Stimulated activated CD8-positive, alpha-beta memory T cell treated with anti-CD3 and anti-CD28 coated beads, Interleukin-7, amount 100 ng/mL, for 24 hours (primary cell): ENCODE measurements at places on chromosomes 4 and X.

DNA sequence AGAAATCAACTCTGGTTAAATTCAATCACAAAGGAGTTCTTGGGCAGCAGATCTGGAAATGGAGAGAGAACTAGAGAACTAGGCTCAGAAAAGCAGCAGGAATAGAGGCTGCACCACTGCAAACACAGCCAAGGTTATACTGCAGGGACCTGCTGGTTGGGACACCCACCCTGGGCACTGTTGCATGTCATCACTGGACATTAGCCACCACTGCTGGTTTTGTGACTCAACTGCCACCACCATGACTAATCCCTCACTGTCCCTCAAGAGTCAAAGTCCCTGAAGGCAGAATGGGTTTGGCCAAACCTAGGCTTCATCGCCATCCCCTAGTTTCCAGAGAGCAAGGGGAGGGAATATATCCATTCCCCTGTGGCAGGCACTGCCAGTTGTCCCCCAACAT is 38.1 kb upstream of the IRAK1 start:
- no peak for DNase-seq

- no peak for DNase-seq
Measured at GRCh38 chrX:5957506-5957905, 271.2 kb downstream of the NLGN4X start.

DNA sequence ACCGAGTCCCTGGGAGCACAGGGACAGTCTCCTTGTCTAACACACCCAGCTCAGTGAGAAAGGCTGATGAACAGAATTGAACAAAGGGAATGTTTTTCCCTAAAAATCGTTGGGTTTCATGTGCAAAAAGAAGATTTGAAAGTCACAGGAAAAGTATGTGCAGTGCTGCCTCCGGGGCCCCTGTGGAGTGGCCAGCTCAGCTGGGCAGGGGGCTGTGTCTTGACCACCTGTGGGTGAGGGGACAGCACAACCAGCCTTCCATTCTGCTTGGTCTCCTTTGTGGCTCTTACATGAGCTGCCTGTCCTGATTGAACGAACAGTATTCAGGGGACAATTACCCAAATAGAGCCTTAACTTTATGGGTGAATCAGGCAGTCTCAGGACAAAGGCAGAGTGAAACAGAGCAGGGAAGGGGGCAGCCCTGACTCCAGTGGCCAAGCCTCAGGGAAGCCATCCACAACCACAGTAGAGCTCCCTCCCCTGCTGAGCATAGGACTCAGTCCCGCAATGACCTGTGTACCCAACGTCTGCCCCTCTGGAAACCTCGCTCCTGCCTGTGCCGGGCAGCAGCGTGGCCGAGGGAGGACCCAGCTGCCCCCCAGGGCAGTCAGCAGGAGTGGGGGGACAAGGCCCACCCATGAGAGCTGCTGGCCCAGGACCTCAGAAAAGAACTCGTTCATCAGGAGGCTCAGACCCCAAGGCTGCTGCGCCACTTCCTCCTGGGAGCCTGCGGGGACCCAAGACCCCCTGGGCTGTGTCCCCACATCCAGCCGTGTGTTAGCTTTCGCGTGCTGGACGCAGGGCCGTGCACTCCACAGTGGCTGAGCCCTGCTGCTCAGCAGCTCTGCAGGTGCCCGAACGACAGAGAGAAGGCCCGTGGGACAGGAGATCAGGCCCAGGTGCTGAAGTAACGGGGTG is 59.6 kb upstream of the MXD4 start:
- no peak for DNase-seq

- no peak for DNase-seq
Measured at GRCh38 chr4:154049457-154050181, 260.7 kb upstream of the SFRP2 start.

DNA sequence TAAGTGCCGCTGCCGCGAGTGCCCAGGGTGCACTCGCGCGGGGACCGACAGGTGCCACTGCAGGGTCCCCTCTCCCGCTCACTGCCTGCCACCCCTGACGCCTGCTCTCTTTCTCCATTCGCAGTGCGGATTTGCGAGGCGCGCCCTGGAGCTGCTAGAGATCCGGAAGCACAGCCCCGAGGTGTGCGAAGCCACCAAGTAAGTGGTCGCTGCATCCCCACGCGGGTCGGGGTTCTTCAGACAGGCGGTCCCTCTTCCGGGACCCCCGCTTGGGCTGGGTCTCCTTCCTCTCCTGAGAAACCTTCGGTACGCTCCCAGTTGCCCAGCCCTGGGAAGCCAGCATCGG is 547 bp downstream of the GUCY1A1 start:
- DNase-seq: no peak

DNA sequence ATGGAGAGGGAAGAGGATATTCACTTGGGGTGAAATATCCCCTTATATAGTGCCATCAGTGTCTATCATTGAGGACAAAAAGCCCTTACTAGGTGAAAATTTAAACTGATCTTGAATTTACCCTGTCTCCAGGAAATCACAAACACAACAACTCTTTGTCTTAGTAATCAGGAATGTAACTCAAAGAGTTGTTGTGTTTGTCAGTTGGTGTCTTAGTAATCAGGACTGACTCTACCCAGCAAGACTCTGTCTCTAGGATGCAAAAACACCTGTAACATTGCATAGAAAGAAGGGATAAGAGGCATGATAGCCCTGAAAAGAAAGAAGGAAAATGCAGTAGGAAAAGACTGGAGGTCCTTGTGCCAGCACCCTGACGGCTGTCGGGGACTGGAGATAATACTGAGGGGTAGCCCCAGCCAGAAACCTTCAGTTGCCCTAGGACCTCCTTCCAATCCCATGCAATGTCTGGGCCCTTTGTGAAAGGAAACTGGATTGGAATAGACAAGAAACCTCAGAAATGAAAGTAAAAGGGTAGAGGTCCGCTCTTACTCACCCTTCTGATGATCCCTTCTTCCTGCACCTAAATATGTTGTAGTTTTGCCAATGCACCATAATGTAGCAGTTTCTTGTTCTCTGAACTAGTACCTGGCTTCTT is 45.3 kb downstream of the HMGB2 start:
- DNase-seq: no peak

DNA sequence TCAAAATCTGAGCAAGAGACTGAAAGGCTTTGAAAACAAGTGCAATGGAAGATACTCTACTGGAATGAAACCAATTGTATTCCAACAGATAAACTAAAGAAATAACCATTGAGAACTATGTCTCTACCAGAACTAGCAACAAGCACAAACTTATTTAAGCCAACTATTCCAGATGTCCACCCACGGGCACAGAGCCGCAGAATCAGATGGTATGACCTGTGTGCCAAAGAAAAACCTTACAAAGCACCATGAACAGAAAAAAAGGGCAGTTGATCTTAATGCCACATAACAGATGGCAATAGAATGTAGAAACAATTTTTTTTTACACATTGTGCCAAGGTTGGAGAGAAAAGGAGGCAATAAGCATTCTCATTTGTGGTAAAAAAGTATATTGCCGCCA is 269.3 kb upstream of the ADGRL3 start:
- no peak for DNase-seq

DNA sequence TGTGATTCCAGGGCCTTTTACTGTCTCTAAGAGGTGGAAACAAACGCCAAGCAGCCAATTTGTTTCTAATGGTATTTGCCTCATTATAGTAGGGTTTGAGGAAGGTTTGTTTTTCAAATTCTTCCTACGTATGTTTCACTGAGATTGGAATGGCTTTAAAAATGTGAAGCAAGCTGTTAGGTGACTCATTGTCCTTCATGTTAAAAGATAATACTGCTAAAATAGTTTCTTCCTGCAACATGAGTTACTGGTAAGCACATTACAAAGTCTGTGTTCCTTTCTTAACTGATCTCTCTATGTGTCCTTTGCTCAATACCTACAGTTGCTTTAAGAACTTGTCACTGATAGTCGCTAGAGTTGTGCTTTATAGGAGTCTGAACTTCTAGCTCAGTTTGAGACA is 1183.9 kb downstream of the RPA4 start:
- DNase-seq: no peak

DNA sequence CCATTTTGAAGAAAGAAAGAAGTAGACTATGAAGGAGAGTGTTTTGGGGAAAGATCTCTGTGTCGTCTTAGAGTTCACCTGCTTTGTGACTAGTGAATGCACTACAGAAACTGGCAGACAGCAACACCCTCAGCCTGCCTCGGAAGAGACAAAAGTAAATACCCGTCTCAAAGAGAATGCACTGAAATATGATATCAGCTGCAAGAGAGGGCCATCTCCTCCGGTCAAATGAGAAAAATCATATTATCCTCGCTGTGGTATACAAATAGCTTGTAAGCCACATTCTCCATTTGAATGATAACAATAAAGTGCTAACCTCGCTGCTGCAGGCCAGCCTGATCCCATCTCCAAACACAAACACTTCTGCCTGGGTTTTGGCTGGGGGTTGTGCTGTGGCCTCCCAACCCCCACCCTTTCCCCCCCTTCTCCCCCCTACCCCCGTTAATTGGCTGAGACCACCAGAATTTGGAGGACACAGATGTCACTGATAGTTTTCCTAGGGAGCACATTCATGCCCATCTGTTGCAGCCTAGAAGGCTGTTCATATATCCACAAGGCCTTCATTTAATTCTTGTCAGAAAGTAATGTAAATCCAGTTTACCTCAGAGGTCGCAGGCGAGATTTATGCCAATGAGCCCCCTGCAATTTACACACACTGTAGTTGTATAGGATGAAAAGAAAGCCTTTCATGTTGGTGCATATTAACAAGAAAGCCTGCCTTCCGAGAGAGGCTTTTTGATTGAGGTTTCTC is 46.3 kb downstream of the ALPK1 start:
- DNase-seq: no peak

DNA sequence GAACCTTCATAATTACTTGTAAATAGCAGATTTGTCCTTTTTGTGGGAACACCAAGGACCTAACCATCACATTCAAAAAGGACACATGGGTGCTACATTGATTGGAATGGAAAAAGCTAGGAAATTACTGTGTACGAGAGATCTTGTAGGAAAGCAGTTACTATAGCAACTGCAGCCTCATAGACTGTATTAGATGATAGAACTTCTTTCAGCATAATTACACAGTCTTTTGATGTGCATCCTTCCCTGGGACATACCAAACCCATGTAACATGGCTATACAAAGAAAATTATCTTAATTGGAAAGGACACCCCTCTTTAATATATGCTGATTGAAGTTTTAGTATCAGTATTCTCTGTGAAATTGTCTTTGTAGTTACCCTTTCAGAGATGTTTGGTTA is 130.7 kb upstream of the CTSO start:
- DNase-seq: no peak

DNA sequence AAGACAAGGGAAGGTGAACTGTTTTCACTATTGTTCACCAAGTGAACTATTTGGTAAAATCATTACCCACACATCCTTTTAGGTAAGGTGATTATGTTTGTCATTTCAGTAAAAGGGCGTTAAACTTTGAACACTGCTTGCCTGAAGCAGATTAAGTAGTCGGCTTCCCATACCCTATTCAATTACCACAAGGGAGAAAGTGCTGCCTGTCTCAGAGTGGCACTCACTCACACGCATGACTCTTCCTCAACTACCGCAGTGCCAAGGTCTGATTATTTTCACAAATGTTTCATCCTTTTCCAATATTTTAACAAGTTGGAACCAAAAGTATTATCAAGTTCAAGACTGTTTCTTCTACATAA is 11.0 kb downstream of the VEGFC start:
- no peak for DNase-seq

- DNase-seq: no peak
Measured at GRCh38 chr4:185139736-185140135, 3.3 kb upstream of the SLC25A4 start.

GRCh38 chr4:174262624-174263444 is 20.6 kb downstream of the FBXO8 start:
- DNase-seq: no peak

DNA sequence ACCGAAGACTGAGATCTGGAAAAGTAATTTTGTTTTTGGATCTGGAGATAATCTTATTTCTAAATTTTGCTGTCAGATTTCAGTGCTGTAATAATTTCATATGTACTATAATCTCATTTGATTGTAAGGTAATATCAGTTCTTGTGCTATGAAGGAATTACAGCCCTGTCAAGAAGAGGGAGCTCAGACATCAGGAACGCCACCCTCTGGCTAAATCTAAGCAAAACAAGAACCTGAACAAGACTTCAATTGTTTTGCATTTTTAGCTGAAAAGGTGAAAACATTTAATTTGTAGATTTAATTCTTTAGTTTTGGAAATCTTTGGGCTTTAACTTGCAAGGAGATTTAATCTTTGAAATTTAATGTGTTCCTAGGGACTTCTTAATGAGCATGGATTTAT is 525.4 kb upstream of the HS3ST1 start:
- no peak for DNase-seq
